Vagina (tissue), 2 donors: ENCODE measurements at places on chromosomes 16 and 17.
A peak's percentile ranks its signal among the peaks of the same experiment; 100 is the strongest.

DNA sequence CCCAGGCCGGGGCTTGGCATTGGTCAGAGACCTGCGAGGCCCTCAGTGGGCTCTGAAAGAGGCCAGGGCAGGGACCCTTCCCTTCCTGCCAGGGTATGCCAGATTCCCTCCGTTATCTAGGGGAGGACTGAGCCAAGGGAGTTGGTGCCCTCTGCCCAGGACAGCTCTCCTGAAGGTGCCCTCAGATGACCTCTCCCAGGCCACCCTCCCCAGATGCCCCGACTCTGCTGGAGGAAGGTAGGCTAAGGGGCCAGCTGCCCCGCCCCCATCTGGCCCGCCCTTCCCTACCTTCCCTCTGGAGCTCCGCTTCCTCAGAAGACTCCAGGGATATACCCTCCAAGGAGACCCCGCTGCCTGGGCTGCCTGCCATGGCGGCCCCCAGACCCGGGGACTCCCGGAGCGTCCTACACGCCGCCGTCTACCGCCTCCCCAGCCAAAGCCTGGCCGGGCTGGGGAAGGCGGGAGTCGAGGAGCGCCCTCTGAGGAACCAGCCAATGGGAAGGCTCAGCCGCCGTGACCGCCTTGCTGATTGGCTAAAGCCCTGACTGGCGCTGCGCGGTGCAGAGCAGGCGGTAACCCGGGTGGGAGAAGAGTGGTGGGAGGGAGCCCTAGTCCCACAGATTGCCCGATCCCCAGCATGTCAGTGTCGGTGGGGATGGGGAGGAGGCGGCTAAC, 7.0 kb downstream of the MPP2 start:
- DNase-seq: no peak

- no peak for DNase-seq
Measured at GRCh38 chr17:2435181-2435741, 34.4 kb upstream of the MNT start.

DNA sequence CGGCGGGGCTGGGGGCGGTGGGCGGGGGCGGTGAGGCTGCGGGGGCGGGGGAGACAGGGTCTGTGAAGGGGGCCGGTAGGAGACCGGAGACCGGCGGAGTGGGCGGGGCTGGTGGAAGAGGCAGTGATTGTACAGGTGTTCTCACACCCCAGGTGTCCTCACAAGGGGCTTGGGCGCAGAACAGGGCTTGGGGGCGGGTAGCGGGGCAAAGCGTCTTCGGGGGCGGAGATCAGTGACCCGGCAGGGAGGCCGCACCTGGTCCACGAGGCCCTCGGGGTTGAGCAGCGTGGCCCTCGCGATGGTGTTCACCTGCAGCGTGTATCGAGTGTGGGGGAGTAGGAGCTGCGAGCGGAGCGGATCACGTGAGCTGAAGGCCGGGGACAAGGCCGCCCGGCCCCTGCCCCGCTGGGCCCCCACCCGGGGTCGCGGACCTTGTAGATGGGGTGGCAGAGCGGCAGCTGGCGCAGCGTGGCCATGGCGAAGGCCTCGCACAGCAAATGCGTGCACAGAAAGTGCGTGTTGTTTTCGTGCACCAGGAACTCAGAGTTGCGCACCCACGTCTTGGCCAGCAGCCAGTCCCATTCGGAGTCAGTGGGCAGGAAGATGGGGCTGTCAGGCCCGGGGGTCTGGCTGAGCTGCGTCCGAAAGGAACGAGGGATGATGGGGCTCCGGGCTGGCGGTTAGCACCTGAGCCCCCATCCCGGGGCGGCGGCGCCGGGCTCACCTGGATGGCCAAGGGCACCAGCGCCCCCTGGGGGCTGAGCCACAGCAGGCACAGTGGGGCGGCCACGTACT, 8.5 kb downstream of the ALOXE3 start:
- no peak for DNase-seq

GRCh38 chr17:37413875-37414519, 7.3 kb downstream of the TADA2A start:
- no peak for DNase-seq

GRCh38 chr17:38908676-38909181, 16.7 kb upstream of the LASP1NB start:
- no peak for DNase-seq

DNA sequence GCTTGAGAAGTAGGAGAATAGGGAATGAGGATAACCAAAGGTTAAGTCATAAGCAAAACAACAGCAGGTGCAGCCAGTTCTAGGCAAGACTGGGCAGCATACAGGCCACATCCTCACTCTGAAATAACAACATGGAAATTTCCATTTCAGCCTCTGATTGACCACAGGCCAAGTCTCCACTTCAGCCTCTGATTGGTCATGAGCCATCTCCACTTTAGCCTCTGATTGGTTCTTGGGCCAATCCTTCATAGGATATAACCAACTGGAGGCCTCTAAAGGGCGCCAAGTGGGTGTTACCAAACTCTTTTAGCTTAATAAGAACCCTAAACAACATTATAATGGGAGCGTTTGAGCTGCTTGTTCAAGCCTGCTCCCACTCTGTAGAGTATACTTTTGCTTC, 512.0 kb downstream of the NPIPA7 start:
- DNase-seq: peak; percentile 34

- DNase-seq: no peak
Measured at GRCh38 chr16:67775273-67775672, 31.1 kb downstream of the RANBP10 start.
